ENCODE measurements at places on chromosomes 2 and 18.
A peak's percentile ranks its signal among the peaks of the same experiment; 100 is the strongest.

DNA sequence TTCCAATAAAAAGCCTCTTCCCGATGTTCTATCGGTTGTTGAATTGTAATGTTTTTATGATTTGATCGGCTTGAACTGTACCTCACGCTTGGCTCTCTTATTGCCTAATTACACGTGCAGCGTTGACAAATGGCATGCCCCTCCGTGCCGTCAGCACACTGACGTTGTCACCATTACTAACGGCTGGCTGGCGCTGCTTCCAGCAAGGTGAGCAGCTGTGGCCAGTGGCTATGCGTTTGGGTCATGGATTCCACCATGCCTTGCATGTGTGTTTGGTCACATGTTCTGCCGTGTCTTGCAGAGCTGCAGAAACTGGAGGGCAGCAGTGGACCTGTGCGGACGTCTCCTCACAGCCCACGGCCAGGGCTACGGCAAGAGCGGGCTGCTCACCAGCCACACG lies 42.1 kb downstream of the TRAPPC12 start:
- H3K4me1 ChIP-seq, result peaks cover 2% of the 10 kb centered on the region
- H3K36me3 ChIP-seq, result peaks cover 87% of the 10 kb centered on the region
- DNase-seq, result no peak
- no peak overlapping the region for H3K4me3 ChIP-seq

GRCh38 chr2:5562426-5562825 lies 129.8 kb upstream of the SOX11 start:
- H3K36me3 ChIP-seq, result no peaks in the 10 kb centered on the region
- H3K4me3 ChIP-seq, result no peak overlapping the region
- peaks cover 3% of the 10 kb centered on the region for H3K27me3 ChIP-seq
- H3K4me1 ChIP-seq, result no peaks in the 10 kb centered on the region
- no peak for DNase-seq

- H3K27me3 ChIP-seq, result no peaks in the 10 kb centered on the region
- no peak for DNase-seq
- no peak overlapping the region for H3K27ac ChIP-seq
- no peak overlapping the region for H3K4me3 ChIP-seq
Observed at GRCh38 chr2:159399716-159400415, 113.4 kb upstream of the WDSUB1 start.

DNA sequence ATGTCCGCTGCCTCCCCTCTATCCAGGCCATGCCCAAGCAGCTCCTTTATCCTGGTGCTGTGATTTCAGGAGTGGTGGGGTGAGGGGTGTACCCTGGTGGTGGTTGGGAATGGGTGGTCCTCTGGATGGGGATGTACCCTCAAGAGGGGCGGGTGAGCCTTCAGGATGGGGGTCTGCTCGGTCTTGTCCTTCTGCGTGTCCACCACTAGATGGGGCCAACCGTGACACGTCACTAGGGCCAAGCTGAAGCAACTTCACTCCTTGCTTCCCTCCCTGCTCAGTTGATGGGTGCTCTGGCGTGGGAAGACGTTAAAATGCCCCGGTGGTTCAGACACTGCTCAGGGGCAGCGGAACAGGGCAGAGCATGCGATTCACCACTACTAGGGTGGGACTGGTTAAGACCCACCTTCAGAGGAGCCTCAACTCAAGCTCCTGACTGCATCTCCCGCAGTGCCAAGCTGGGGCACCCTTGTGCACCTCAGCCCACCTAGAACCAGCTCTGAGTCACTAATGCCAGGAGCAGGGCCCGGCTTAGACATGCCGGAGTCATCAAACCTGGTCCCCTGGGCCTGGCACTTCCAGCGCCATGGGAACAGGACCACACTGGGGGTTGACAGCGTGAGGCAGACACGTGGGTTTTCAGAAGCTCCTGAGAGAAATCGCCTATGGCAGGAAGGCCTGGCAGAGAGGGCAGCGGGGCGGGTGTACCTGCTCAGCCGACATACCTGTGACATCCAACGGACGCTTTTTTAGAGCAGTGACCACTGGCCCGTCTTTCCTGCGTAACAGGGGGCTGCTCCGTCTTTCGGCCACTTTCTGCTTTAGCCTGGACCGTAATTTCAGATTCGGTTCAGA lies 256.7 kb downstream of the HDAC4 start:
- DNase-seq, result peak; percentile 56
- H3K4me1 ChIP-seq, result peaks cover 5% of the 10 kb centered on the region
- H3K4me3 ChIP-seq, result no peak overlapping the region
- H3K27me3 ChIP-seq, result no peaks in the 10 kb centered on the region
- H3K27ac ChIP-seq, result no peak overlapping the region

GRCh38 chr2:26649322-26649721 lies 8.2 kb upstream of the CIB4 start:
- H3K27me3 ChIP-seq, result peaks cover 37% of the 10 kb centered on the region
- no peak overlapping the region for H3K4me3 ChIP-seq
- H3K27ac ChIP-seq, result no peak overlapping the region
- no peaks in the 10 kb centered on the region for H3K4me1 ChIP-seq

GRCh38 chr2:184938221-184938985 lies 340.1 kb downstream of the ZNF804A start:
- H3K4me3 ChIP-seq, result no peak overlapping the region
- no peaks in the 10 kb centered on the region for H3K4me1 ChIP-seq
- no peak overlapping the region for H3K27ac ChIP-seq
- no peak for DNase-seq
- no peaks in the 10 kb centered on the region for H3K27me3 ChIP-seq

DNA sequence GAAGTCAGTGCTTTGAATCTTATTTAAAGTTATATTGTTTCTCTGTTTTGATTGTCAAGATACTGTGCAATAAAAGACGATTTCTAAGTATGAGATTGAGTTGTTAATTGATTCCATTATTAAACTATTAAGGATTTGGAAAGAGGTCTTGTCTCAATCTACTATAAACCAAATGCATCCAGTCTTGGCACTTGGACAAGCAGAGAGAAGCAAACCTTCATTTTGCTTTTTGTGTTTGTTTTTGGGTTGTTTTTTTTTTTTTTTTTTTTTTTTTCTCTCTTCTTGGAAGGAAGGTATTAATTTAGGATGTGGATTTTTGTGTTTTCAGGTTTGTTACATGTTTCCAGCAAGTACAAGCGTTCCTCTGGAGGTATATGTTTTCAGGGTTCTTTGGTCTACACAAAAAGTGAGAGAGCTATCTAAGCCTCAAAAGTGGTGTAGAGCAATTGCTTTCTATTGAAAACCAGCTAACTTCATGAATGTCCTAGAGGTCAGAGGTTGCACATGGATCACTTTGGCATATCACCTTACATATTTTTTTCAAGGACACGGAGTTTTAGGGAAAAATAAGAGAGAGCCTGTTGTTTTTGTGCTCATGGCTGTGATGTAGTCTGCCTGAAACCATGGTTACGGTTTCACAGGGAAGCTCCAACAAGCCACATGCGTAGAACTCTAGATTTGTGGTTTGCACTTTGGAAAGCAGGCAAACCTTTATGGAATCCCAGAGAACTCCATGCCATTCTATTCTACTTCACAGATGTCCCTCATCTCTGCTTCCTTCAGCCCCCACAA lies 1.8 kb downstream of the PRKCE start:
- H3K4me1 ChIP-seq, result peaks cover 33% of the 10 kb centered on the region
- H3K27ac ChIP-seq, result no peak overlapping the region
- H3K36me3 ChIP-seq, result peaks cover 14% of the 10 kb centered on the region
- peaks cover 10% of the 10 kb centered on the region for H3K27me3 ChIP-seq
- DNase-seq, result no peak
- H3K4me3 ChIP-seq, result peak overlapping the region; percentile 82

GRCh38 chr2:215060861-215061536 lies 77.4 kb downstream of the ABCA12 start:
- no peaks in the 10 kb centered on the region for H3K36me3 ChIP-seq
- H3K27me3 ChIP-seq, result no peaks in the 10 kb centered on the region

DNA sequence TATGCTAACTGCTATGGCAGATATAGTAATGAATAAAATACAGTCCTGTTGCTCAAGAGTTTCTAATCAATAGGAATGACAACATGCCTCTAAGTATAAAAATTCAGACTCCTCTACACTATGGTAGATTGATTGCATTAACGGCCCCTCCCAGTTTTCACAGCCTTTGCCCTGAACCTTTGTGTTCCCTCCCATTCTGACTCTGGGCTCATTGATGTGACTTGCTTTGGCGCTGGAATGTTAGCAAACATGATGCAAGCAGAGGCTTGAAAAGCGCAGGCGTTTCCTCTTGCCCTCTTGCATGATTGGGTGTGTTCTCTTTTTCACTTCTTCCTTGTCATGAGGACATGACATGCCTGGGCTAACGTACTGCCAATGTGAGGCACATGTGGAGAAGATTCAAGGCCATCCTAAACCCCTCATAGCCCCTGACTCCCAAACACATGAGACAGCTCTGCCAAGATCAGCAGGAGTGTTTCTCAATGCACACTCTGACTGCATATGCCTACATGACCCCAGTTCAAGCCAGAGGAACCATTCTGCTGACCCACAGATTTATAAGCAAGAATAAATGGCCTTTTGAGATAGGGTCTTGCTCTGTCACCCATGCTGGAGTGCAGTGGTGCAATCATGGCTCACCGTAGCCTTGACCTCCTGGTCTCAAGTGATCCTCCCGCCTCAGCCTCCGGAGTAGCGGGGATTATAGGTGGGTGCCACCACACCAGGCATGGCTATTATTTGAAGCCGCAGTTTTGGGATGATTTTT lies 49.7 kb upstream of the CD28 start:
- no peaks in the 10 kb centered on the region for H3K36me3 ChIP-seq

DNA sequence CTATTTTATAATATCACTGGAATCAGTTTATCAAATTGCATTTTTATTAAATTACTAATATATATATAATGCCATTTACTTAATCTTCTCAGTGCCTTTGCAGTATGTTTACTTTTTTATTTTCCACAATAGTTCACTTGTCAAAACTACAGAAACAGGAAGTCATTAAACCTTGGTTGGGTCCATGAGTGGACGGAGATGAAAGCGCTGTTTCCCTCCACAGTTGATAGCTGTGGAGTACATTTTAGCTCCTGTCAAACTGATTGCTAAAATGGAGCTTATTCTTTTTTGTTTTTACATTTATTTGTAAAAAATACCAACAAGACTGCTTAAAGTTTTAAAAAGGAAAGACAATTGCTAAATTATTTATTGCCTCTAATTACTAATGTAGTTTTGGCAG lies 19.2 kb downstream of the MFF start:
- H3K27me3 ChIP-seq, result no peaks in the 10 kb centered on the region
- DNase-seq, result no peak
- no peaks in the 10 kb centered on the region for H3K4me1 ChIP-seq

- H3K36me3 ChIP-seq, result no peaks in the 10 kb centered on the region
- no peak overlapping the region for H3K27ac ChIP-seq
- no peaks in the 10 kb centered on the region for H3K4me1 ChIP-seq
- H3K27me3 ChIP-seq, result peaks cover 36% of the 10 kb centered on the region
- DNase-seq, result no peak
Observed at GRCh38 chr18:49669403-49669802, 107.5 kb downstream of the LIPG start.

DNA sequence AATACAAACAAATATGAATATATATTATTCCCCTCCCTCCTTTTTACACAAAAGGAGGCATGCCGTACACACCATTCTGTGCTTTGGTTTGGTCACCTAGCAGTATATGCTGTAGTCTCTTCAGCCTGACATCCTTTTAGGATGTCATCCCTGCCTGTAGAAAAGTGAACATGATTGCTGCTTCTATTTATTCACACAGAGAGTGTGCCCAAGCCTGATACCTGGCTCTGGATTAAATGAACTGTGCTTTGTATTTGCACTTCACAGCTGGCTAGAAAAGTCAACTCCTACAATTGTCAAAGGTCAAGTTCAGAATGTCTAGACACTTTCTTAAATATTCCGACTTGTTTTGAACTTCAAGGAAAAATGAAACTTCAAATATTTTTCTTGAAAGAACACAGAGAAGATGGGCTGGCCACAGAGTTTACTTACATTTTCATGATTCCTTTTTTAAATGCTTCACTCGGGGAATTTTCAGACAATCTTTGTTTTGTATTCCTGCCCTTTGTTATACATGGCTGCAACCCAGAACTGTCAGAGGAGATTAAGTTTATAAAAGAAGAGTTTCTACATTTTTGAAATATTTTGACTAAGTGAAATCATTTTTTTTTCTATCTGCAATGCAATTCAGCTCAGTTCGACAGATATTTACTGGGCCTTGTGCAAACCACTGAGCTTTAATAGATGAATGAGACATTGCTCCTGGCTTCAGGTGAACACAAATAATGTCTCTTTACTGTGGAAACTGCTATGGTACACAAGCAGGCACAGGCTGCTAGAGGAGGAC lies 33.5 kb downstream of the DAPL1 start:
- H3K4me3 ChIP-seq, result no peak overlapping the region
- H3K4me1 ChIP-seq, result no peaks in the 10 kb centered on the region
- no peak for DNase-seq
- no peaks in the 10 kb centered on the region for H3K36me3 ChIP-seq

DNA sequence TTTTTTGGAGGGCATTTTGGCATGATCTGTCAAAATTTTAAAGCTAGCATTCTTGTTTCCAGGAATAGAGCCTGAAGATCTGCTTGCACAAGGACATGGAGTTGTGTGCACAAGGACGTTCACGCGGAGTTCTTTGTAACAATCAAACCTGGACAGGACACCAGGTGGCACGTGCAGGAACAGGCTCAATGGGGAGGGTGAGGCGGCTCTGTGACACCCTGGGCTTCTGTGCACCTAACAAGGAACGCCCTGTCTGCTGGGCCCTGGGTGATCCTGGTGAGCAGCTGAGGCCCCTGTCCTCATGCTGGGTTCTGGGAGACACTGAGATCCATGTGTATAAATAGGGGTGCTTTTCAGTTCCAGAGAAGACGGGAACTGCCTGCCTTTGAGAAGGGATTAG lies 93.1 kb upstream of the PXDN start:
- H3K4me3 ChIP-seq, result no peak overlapping the region
- DNase-seq, result no peak
- no peaks in the 10 kb centered on the region for H3K4me1 ChIP-seq
- no peak overlapping the region for H3K27ac ChIP-seq
- no peaks in the 10 kb centered on the region for H3K36me3 ChIP-seq
- no peaks in the 10 kb centered on the region for H3K27me3 ChIP-seq

DNA sequence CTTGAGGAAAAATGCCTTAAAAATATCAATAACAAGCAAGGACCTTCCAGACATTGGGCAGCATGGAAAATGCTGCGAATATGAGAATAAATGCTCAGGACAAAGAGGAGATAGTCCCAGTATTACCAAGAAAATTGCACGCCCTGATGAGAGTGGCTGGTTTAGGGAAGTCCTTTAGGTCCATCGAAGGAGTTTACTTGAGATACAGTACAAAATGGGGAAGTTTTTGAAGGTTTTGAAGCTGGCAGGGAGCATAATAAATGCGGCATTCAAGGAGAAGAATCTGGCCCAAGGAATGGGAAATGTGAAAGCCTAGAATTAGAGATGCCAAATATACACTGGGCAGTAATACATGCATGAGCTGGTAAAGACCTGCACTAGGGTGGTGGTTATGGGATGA lies 90.2 kb upstream of the SPATS2L start:
- H3K4me3 ChIP-seq, result no peak overlapping the region
- H3K4me1 ChIP-seq, result no peaks in the 10 kb centered on the region
- no peak overlapping the region for H3K27ac ChIP-seq
- no peak for DNase-seq
- H3K27me3 ChIP-seq, result peaks cover 12% of the 10 kb centered on the region

DNA sequence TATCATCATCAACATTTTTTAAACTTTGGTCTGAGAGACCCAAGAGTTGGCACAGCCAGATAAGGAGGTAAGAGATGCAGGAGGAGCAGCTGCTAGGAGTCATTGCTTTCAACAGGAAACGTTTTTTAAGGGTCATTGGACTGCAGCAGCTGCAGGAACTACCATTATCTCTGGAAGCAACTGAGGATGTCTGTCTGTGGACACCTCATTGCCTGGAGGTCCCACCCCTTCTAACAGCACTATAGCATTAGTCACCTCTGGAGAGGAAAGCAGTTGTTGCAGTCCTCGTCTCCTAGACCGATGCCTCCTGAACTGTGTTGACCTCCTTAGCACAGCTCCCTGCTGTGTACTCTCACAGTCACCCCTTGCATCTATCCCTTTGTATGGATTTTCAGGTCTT lies 21.5 kb upstream of the FSHR start:
- no peaks in the 10 kb centered on the region for H3K4me1 ChIP-seq
- no peak overlapping the region for H3K4me3 ChIP-seq
- H3K36me3 ChIP-seq, result no peaks in the 10 kb centered on the region
- DNase-seq, result no peak

Measured in activated T-cell treated with anti-CD3 and anti-CD28 coated beads, Interleukin-2, amount 50 U/mL, for 24 hours (primary cell).